ENCODE measurements at places on chromosomes 6 and 20. TPM values are rescaled to one million over a fixed set of nuclear protein-coding genes. Genes with fewer than 3 reads are reported as not detected.

- no peak for DNase-seq
These were observed 188.0 kb upstream of the TAB2 start for GRCh38 chr6:149129371-149130077.

DNA sequence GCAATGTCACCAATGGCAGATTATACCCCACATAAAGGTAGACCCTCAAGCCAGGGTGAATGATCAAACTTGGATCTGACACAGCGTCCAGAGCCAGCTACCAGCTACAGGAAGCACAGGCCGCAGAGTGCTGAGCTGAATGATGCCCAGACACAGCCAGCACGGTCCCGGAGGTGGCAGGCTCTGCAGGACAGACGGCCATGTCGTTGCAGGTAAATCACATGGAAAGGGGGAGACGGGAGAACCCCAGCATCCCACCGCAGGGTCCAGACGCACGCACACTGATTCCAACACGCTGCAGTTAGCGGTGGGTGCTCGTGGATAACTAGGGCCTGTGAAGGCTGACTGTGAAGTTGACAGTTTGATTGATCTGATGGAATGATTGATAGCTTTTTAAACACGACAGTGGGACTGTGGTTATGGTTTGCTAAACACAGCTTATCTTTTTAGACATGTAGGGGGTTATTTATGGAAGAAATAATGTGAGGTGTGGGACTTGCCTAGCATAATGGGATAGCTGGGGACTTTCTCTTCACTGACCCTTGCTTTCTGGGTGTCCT is 228.5 kb downstream of the ERMARD start:
- peak; percentile 32 for DNase-seq

GRCh38 chr20:57881466-57882385 is 171.9 kb upstream of the PMEPA1 start:
- no peak for DNase-seq

- no peak for DNase-seq
These were observed 23.8 kb downstream of the FKBP5 start for GRCh38 chr6:35664945-35665344.

The PPP1R3G gene
- 14.2 TPM for total RNA-seq

The SRMS gene
- not detected for total RNA-seq

The OR2J3 gene
- total RNA-seq, result not detected

The ECT2L gene
- 0.70 TPM for total RNA-seq

Data from Right ventricle myocardium superior (tissue), 1 donor.